T-helper 9 cell (primary cell): ENCODE measurements at places on chromosomes 1 and 21.

DNA sequence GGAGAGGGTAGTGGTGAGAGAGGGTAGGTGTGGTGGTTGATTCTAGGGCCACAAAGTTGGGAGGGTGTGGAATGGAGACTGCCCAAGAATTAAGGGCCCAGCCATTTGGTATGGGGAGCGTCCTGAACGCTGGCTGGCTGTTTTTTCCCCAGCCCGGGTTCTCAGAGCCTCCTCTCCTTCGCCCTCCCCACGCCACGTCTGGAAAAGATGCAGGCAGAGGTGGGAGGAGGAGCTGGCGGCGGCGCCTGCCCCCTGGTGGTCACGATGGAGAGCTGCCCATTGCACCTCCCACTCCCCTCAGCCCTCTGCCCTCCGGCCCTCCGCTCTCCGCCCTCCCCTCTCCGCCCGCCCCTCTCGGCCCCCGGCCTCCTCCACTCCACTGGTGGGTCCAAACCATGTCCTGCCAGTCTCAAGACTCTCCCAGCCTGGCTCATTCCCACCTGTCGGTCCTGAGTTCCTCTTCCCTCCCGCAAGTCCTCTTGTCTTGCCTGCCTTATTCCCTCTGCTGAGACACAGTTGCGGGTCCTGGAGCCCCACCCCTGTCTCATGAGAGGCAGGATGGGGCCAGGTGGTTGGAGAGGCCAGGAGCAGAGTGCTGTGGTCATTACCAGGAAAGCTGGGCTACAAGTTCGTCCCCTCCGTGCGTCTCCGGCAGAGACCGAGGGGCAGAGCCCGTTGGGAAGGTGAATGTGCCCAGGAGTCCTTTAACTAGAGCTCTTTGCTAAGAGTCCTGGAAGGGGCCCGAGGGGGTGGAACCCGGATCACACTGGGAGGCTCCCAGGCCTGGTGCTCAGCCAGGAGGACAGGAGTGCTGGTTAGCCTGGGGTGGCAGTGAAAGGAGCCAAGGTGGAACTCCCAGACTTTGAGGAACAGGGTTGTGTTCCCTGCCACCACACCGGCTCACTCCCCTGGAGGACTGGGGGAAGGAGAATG lies 22.6 kb downstream of the ETNK2 start:
- peak; percentile 53 for DNase-seq

DNA sequence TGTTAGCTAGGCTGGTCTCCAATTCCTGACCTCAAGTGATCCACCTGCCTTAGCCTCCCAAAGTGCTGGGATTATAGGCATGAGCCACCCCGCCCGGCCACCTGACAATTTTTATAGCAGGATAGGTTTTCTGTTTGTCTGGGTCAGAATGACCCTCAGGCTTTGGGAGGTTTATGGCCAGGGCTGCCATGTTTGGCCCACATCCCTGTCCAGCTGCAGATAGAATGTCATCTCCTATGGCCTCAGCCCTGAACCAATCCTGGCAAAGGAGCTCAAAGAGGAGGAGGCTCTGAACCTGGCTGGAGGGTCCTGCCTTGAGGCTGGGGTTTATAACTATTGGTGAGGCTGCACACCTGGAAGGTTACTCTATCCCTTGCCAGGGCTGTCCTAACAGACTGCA lies 83.0 kb downstream of the HMGB4 start:
- DNase-seq = no peak

DNA sequence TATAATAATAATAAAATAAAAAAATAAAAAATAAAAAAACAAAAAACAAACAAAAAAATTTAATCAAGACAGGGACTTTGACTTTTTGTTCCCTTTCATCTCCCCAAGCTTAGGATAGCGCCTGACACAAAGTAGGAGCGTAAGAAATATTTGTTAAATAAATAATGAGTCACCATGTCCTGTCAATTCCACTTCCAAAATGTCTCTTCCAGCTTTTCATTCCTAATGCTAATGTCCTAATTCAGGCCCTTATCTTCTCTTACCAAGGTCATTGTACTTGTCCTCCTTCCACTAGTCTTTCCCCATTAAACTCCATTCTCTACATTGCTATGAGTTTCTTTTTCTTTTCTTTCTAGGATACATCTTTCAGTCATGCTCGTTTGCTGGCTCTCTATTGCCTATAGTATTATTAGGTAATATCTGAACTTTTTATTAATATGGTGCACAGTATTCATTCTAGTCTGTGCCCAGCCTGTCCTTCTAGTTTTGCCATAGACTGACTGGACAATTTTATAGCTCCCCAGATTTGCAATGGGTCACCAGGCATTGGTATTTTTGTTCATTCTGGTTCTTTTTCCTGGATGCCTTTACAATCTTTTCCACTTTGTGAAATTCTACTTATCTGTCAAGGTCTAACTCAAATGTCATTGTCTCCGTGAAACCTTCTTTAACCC lies 11.4 kb downstream of the NEXN start:
- no peak for DNase-seq

DNA sequence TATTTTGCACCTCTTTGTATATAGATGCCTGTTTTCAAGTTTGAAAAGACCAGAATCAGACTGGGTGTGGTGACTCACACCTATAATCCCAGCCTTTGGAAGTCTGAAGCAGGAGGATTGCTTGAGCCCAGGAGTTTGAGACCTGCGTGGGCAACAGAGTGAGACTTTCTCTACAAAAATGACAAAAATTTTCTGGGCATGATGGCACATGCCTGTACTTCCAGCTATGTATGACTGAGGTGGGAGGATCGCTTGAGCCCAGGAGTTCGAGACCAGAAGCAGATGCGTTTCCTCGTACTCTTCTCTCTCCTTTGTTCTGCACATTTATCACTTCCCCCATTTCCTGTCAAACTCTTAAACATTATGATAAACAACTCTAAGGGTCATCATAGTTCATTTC lies 310.0 kb upstream of the SNX7 start:
- no peak for DNase-seq

DNA sequence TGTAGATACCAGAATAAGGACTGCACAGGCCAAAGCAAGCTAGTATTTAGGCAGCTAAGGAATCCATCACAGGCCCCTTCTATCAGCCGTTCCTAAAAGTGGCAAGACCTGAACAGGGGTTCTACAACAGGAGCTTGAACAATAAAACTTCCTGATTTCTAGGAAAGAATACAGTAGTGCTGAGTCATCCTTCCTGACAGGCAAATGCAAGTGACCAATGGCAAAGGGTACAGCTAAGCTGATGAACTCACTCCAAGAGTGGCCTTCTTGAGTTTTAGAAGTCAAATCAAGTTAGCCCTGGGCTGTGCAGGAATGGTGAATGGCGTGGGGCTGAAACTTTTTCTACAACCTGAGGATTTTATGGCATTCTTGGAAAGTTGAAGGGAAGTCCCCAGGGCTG lies 112.9 kb downstream of the GREM2 start:
- no peak for DNase-seq

DNA sequence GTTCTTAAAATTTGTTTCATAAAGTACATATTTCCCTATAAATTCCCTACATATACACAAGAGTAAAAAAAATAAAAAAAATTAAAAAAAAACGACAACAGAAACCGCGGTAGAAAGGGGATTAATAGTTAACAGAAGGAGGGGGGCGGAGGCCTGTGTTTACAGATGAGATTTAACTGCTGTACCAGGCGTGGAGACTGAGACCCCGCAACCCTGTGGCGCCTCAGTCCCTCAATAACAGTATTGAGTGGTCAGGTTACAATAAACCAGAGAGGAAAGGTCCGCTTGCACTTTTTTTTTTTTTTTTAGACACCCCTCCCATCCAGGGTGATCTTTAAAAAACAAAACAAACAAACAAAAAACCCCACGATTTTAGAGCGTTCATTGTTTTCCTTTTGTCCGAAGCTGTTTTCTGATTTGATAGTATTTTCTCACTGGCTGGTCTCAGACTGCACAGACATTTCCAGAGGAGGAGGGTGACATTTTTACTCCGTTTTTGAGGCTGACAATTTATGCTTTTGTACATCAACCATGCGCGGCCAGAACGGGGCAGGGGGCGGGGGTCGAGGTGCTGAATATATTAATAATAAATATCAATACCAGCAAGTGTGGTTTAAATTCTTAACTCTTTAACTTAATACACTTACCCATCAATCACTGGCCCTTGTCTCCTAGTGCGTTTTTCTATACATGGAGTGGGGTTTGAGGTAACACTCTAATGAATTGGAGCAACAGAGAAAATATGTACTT lies 1223.9 kb downstream of the BRINP3 start:
- no peak for DNase-seq

- no peak for DNase-seq
Observed at GRCh38 chr1:41020109-41020576, 1.4 kb downstream of the SLFNL1 start.

- no peak for DNase-seq
Observed at GRCh38 chr21:36820176-36821031, 121.5 kb downstream of the SIM2 start.

DNA sequence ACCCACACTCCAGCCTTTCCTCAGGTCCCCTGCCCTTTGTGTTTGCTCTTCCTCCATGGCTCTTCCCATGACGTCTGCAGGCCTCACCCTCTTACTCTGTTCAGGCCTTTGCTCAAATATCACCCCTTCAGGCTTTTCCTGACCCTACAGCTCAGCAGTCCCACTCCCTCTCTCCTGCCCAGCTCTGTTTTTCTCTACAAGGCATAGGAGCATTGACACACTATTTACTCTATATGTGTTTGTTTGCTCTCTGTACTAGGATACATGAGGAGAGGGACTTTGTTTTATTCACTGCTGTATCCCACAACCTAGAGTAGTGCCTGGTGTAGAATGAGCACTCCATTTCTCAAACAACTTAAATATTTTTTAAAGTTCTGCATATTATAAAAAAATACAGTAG lies 107.4 kb upstream of the COA6 start:
- no peak for DNase-seq

DNA sequence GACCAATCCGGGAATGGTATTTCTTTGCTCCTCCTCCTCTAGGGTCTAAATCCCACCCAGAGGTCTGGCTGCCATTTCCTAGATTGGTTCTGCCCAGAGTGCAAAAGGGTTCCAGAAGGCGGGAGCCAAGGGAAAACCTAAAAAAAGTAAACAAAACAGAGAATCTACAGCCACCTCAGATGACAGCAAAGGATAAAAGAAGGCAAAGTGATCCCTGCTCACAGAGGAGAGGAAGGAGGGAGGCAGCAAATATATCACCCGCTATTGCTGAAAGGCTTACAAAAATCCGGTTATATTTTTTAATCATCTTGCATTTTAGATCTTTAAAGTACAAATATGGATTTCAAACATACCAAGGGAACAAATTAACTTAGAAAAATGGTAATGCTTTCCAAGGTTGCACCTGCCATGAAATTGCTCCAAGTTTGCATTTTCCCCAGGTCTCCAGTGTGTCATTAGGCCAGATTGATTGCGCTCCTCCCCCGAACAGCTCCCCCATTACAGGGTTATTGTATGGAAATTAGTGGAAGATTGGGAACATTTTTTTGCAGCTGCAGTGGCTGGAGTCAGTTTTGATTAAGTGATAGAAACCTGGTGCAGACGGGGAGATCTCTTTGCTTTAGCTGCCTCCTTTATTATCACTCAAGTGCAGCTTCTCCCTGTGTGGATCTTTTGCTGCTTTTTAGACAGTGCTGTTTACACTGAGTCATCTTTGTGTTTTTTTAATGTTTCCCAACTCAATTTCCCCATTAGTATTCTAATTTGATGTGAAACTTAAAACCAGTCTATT lies 280.5 kb upstream of the CAMK1G start:
- DNase-seq = no peak

GRCh38 chr1:167797015-167797414 lies 75.2 kb downstream of the MPZL1 start:
- DNase-seq = no peak

DNA sequence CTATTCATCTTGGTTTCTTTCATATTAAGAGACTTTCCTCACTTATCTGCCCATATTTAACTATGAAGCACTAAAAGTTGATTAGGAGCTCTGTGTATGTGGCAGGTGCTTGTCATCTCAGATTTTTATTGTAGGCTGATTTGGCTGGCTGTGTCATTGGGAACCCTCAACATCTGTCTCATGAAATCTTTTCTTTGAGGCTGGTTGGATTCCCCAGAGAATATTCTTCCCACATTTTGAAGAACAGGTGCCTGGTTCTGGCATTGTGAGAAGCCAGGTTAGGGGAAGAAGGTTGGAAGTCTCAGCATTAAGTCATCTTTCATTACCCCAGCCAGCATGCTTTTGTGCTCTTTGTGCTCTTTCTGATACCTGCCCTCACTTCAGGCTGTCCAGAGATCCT lies 37.1 kb downstream of the EEIG2 start:
- DNase-seq = no peak
